ENCODE measurements at places on chromosomes 5 and 9.

GRCh38 chr5:132221781-132222648 is 5.6 kb downstream of the P4HA2 start:
- no peak for DNase-seq
- peaks cover 4% of the 10 kb centered on the region for H3K4me1 ChIP-seq
- H3K27me3 ChIP-seq, result peaks cover 2% of the 10 kb centered on the region
- H3K36me3 ChIP-seq, result no peaks in the 10 kb centered on the region
- no peak overlapping the region for H3K27ac ChIP-seq
- no peak overlapping the region for H3K4me3 ChIP-seq

GRCh38 chr5:39368116-39368515 is 3.8 kb upstream of the C9 start:
- H3K27me3 ChIP-seq, result no peaks in the 10 kb centered on the region
- no peaks in the 10 kb centered on the region for H3K36me3 ChIP-seq
- H3K4me1 ChIP-seq, result no peaks in the 10 kb centered on the region
- H3K4me3 ChIP-seq, result no peak overlapping the region
- no peak overlapping the region for H3K27ac ChIP-seq
- no peak for DNase-seq

DNA sequence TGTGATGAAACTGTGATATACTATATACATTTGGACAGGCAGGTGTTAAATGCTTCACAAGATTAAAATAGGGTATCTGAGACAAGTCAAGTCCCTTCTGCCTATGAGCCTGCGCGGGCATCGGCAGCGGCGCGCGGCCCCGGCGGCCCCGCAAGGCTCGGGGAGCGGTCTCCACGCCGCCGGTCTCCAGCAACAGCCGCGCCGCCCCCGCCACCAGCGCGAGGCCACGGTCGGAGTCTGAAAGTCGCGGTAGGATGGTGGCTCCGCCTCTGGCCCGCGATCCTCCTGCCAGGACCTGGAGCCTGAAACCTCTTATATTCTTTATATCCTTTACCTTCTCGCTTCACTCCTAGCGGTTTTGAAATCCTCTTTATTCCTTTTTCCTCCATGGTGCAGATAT is 99.4 kb downstream of the INSL6 start:
- no peaks in the 10 kb centered on the region for H3K4me1 ChIP-seq
- no peaks in the 10 kb centered on the region for H3K36me3 ChIP-seq
- H3K27ac ChIP-seq, result no peak overlapping the region
- H3K27me3 ChIP-seq, result no peaks in the 10 kb centered on the region
- no peak overlapping the region for H3K4me3 ChIP-seq

DNA sequence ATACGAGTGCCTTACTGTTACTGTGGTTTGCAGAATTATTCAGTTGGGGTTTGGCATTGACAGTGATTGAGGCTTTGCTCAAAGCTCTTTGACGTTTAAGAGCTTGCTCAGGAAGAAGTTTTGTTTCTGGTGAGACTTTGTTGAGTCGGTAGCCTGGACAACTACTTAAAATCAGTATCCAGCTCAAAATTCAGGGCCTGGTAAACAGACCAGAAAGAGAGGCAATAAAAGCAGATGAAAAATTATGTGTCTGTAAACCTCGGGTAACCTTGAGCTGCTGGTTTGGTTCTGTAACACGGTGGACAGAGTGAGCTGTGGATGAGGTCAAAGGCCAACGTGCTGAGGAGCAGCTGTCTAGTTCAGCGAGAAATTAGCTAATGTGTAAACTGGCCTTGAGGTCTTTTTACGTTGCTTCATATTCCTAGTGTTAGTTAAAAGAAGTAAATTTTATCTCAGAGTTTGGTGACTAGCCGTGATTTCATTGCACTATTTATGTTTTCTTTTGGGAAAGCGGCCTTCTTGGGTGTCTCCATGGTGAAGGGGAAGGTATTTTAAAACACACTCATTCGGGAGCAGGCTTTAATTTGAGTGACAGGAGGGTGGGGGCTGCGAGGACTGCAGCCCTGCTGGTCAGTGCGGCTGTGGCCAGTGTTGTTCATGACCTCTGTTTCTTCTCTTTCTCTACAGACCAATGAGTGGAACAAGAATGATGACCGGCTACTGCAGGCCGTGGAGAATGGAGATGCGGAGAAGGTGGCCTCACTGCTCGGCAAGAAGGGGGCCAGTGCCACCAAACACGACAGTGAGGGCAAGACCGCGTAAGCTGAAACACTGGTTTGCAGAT is 82.0 kb upstream of the TTC23L start:
- H3K4me3 ChIP-seq, result no peak overlapping the region
- no peak overlapping the region for H3K27ac ChIP-seq
- no peak for DNase-seq
- no peaks in the 10 kb centered on the region for H3K4me1 ChIP-seq
- peaks cover 14% of the 10 kb centered on the region for H3K36me3 ChIP-seq
- H3K27me3 ChIP-seq, result no peaks in the 10 kb centered on the region

DNA sequence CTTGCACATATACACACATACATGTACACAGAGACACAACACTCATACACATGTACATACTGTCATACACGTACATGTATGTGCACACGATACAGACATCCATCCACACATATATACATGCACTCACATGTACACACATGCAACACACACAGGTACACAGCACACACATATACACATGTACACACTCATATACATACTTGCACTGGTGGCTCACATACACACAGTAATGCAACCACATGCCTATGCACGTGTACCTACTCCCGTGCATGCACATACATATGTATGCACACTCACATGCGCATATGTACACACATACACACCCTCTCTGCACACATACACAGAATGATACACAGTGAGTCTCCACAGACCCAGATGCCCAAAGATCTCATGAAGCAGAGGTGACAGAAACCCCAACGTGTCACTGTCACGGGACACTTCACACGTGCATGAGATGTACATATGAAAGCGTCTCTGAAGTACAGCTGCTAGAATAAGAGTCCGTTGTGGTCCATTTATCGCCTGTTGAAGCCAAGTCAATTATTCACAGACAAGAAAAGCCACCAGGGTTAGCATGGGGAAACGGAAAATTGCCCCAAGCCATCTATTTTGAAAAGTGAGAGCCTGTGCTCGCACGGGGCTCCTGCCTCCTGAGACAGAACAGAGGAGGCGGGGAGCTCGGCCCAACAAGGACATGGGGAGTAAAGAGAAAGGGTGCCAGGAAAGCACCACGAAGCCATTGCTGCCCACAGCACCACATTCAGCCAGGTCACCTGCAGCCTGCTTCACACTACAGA is 24.9 kb downstream of the LPCAT1 start:
- no peaks in the 10 kb centered on the region for H3K27me3 ChIP-seq
- no peak overlapping the region for H3K27ac ChIP-seq
- no peak for DNase-seq
- H3K4me1 ChIP-seq, result peaks cover 3% of the 10 kb centered on the region
- H3K4me3 ChIP-seq, result no peak overlapping the region
